Esophagus squamous epithelium (tissue), 5 donors: ENCODE measurements at places on chromosomes 5 and 9. TPM values are rescaled to one million over a fixed set of nuclear protein-coding genes. Genes with fewer than 3 reads are reported as not detected.

The KCNIP1 gene
- not detected for total RNA-seq

The CCDC69 gene
- total RNA-seq: 30.6 TPM

The CCNH gene
- total RNA-seq: 44.1 TPM

The CDO1 gene
- total RNA-seq: not detected

The GTF3C4 gene
- 12.5 TPM for total RNA-seq

The CCDC152 gene
- total RNA-seq: 0.38 TPM

The MARCHF3 gene
- total RNA-seq: 2.2 TPM

The JAKMIP2 gene
- total RNA-seq: 0.18 TPM

The IFNA21 gene
- total RNA-seq: not detected

The GCNT4 gene
- 2.3 TPM for total RNA-seq

The GDF9 gene
- 0.40 TPM for total RNA-seq

The PCDHGB7 gene
- 5.2 TPM for total RNA-seq

The PCDHGC5 gene
- 1.6 TPM for total RNA-seq

The GABRA6 gene
- not detected for total RNA-seq

The ZNF483 gene
- total RNA-seq: 6.5 TPM

The SUSD3 gene
- 1.0 TPM for total RNA-seq

The SAP30L gene
- 11.1 TPM for total RNA-seq

The HSD17B3 gene
- total RNA-seq: not detected

The SAXO1 gene
- total RNA-seq: not detected

The ENHO gene
- total RNA-seq: not detected

The PLEKHG4B gene
- total RNA-seq: 0.12 TPM
